Activated T-cell treated with anti-CD3 and anti-CD28 coated beads, Interleukin-2, amount 50 U/mL, for 72 hours (primary cell): ENCODE measurements at places on chromosomes 1 and 21. TPM values are rescaled to one million over a fixed set of nuclear protein-coding genes. Genes with fewer than 3 reads are reported as not detected.

DNA sequence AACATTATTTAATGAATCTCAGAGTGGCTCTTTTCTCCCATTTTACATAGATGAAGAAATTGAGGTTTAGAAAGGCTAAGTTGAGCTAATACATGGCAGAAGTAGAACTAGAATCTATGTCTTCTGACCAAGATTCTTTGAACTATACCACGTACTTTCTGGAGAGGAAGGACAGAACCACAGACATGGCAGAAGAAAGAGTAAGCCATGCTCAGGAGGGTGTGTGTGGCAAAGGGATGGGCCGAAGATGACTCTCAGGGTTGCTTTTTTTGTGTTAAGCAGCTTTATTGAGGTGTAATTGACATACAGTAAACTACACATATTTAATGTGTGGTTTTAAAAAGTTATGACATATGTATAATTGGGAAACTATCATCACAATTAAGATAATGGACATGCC is 69.5 kb downstream of the PEX14 start:
- H3K36me3 ChIP-seq = peaks cover 3% of the 10 kb centered on the region
- H3K4me3 ChIP-seq = no peak overlapping the region
- no peak overlapping the region for H3K27ac ChIP-seq

- H3K27ac ChIP-seq = no peak overlapping the region
- DNase-seq = no peak
- H3K4me3 ChIP-seq = no peak overlapping the region
- no peaks in the 10 kb centered on the region for H3K27me3 ChIP-seq
- peaks cover 65% of the 10 kb centered on the region for H3K4me1 ChIP-seq
- peaks cover 32% of the 10 kb centered on the region for H3K36me3 ChIP-seq
Observed at GRCh38 chr1:168246506-168246905, 20.7 kb downstream of the SFT2D2 start.

GRCh38 chr21:44965251-44966022 is 25.6 kb downstream of the SLX9 start:
- peaks cover 21% of the 10 kb centered on the region for H3K4me1 ChIP-seq
- H3K4me3 ChIP-seq = peak overlapping the region; percentile 7
- no peaks in the 10 kb centered on the region for H3K27me3 ChIP-seq
- no peak for DNase-seq

GRCh38 chr1:26945728-26946127 is 14.5 kb downstream of the KDF1 start:
- H3K4me1 ChIP-seq = no peaks in the 10 kb centered on the region
- H3K27ac ChIP-seq = no peak overlapping the region
- H3K4me3 ChIP-seq = no peak overlapping the region
- peaks cover 8% of the 10 kb centered on the region for H3K36me3 ChIP-seq

- H3K36me3 ChIP-seq = no peaks in the 10 kb centered on the region
- peaks cover 19% of the 10 kb centered on the region for H3K27me3 ChIP-seq
- H3K4me3 ChIP-seq = no peak overlapping the region
- DNase-seq = no peak
- H3K27ac ChIP-seq = no peak overlapping the region
- no peaks in the 10 kb centered on the region for H3K4me1 ChIP-seq
Observed at GRCh38 chr1:34018285-34018684, 146.7 kb downstream of the CSMD2 start.

- H3K36me3 ChIP-seq = peaks cover 2% of the 10 kb centered on the region
- H3K27ac ChIP-seq = no peak overlapping the region
- peaks cover 41% of the 10 kb centered on the region for H3K27me3 ChIP-seq
- H3K4me1 ChIP-seq = peaks cover 12% of the 10 kb centered on the region
- no peak overlapping the region for H3K4me3 ChIP-seq
Observed at GRCh38 chr1:167165948-167166689, 54.6 kb upstream of the POU2F1 start.

DNA sequence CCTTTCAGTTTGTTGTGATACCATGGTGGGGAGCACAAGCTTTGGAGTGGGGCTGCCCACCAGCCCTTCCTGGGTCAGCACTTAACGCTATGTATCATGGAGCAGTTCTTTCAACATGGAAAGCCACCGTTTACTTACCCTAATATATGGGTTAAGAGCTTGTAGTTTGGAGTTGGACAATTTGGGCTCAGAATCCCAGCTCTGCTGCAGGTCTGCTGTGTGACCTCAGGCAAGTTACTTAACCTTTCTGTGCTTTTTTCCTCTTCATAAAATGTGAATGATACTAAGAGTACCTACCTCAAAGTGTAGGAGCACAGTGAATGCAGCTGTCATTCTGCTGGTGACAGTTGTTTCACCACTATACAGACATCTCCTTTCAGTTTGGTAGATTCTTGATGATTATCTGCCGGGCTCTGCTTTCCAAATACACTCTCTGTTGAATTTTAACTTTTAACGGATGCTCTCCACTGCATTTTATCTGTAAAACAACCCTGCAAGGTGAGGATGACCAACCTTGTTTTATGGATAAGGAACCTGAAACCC is 23.8 kb downstream of the ALPL start:
- H3K4me1 ChIP-seq = no peaks in the 10 kb centered on the region
- H3K27me3 ChIP-seq = peaks cover 15% of the 10 kb centered on the region
- no peak for DNase-seq
- H3K27ac ChIP-seq = no peak overlapping the region
- no peak overlapping the region for H3K4me3 ChIP-seq
- no peaks in the 10 kb centered on the region for H3K36me3 ChIP-seq

DNA sequence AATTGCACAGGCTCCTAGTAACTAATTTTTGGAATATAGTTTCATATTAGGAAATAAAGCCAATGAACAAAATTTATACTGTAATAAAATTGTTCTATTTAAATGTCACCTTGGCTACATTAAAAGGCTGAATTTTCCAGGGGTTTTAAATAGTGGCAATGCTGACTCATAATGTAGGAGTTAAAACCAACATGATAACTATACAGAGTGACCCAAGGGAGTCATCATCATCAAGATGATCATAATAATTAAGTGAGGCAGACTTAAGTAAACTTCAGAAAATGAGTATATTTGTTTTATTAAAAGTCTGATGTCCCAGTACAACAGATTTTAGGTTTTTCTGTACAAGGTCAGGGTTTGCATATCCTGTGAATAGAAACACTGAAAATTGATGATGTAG is 183.4 kb downstream of the PLPPR4 start:
- DNase-seq = no peak
- H3K36me3 ChIP-seq = no peaks in the 10 kb centered on the region
- no peaks in the 10 kb centered on the region for H3K4me1 ChIP-seq

DNA sequence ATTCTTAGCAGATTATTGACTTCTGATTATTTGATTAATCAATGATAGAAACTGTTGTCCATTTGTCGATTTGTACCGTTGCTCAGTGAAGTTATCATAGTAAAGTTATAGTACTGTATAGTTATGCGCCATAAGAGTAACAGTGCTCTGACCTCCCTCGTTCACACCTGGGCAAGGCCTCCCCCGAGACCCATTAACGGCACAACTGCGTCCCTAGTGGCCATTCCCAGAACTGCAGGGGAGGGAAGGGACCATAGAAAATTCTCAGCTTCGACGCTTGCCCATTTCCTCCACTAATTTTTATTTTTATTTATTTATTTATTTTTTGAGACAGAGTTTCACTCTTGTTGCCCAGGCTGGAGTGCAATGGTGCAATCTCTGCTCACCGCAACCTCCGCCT is 334.4 kb downstream of the DSCAM start:
- H3K4me1 ChIP-seq = no peaks in the 10 kb centered on the region
- H3K27ac ChIP-seq = no peak overlapping the region
- DNase-seq = peak; percentile 6
- no peak overlapping the region for H3K4me3 ChIP-seq

DNA sequence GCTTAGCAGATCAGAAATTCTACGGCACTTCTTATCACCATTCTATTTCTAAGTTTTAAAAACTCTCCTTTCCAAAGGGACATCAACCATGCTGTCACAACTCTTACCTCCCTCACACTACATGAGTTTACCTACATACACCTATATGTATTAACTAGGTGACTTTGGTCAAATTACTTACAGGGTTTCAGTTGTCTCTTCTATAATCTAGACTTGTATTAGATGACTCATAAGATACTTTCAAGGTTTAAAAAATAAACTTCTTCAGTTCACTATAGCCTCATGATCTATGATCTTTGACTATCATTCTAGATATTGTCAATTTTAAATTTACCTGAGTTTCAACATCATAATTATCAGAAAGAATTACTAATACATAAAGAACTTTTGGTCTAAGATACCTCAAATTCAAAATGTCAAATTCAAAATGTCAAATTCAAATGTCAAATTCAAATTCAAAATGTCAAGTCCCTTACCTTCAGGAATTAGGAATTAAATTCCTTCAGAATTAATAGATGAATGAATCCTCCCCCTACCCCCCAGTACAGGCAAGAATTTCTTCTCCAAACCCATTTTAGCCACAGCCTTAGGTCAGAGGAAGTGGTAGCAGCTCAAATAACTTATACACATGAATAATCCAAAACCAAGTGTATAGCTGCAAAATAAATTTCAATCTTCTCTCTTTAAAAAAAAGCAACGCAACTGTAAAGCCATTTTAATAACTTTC is 31.1 kb downstream of the OTUD7B start:
- H3K27me3 ChIP-seq = no peaks in the 10 kb centered on the region
- H3K27ac ChIP-seq = peak overlapping the region; percentile 58
- peak overlapping the region; percentile 9 for H3K4me3 ChIP-seq

DNA sequence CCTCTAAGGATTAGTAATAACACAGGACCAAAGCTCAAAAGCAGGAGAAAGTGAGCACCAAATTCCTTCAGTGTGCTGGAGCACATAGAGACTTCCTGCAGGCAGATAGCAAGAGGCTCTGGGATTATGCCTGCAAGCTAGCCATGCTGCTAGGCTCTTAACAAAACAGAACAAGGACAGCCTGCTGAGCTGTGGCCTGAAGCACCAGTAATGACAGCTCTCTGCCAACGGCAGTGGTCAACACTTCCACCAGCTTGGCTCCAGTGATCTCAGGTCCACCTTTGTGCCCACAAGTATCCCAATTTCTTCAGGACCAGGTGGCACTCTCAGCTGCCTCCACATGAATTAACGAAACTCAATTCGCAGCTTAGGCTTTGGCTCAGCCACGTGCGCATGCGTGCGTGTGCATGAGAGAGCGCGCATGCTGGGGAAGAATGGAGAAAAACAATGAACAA is 64.2 kb downstream of the SLC45A1 start:
- DNase-seq = no peak
- no peak overlapping the region for H3K27ac ChIP-seq
- no peak overlapping the region for H3K4me3 ChIP-seq
- H3K4me1 ChIP-seq = peaks cover 74% of the 10 kb centered on the region
- H3K27me3 ChIP-seq = no peaks in the 10 kb centered on the region

- H3K27me3 ChIP-seq = no peaks in the 10 kb centered on the region
- no peaks in the 10 kb centered on the region for H3K4me1 ChIP-seq
- H3K36me3 ChIP-seq = no peaks in the 10 kb centered on the region
- no peak for DNase-seq
Observed at GRCh38 chr1:195082183-195082582, 1526.1 kb downstream of the KCNT2 start.

GRCh38 chr1:221637641-221638041 is 104.2 kb downstream of the DUSP10 start:
- H3K4me1 ChIP-seq = no peaks in the 10 kb centered on the region
- H3K4me3 ChIP-seq = no peak overlapping the region
- no peaks in the 10 kb centered on the region for H3K27me3 ChIP-seq
- H3K27ac ChIP-seq = no peak overlapping the region
- no peaks in the 10 kb centered on the region for H3K36me3 ChIP-seq
- no peak for DNase-seq

PKP1 gene
- total RNA-seq = not detected

MNDA gene
- not detected for total RNA-seq

CCNL2 gene
- 180 TPM for total RNA-seq

CELSR2 gene
- total RNA-seq = 3.1 TPM

TRIM45 gene
- 0.30 TPM for total RNA-seq

GSTM1 gene
- 60.6 TPM for total RNA-seq

FCGR3B gene
- total RNA-seq = not detected

SPRR2B gene
- total RNA-seq = not detected

TATDN3 gene
- 18.2 TPM for total RNA-seq

KCNJ15 gene
- total RNA-seq = not detected
